ENCODE measurements at places on chromosomes 11 and 22.

GRCh38 chr11:65205602-65205967, 23.9 kb downstream of the CAPN1 start:
- DNase-seq, result no peak

DNA sequence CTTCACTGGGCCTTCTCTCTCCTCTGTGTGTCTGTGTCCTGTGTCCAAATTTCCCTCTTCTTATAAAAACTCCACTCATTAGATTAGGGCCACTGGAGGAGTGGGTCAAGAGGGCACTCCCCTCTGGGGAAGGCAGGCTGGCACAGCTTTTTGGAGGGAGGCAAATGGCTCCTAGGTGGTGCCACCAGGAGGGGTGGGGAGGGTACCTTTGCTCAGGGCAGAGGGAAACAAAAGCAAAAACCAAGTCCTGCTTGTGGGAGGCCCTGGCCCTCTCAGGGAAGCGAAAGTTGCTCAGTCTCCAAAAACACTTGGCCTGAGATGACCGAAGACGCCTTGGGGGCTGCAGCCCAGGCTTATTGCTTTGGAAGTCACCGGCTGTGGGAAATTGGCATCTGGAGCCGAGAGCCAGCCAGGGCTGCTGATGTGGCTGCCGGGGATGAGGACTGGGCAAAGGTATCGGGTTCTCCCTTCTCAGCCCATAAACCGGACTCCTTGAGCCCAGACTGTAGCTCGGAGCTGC, 48.2 kb upstream of the ANO1 start:
- no peak for DNase-seq

- no peak for DNase-seq
Observed at GRCh38 chr22:43948836-43949406, 6.3 kb upstream of the SAMM50 start.

DNA sequence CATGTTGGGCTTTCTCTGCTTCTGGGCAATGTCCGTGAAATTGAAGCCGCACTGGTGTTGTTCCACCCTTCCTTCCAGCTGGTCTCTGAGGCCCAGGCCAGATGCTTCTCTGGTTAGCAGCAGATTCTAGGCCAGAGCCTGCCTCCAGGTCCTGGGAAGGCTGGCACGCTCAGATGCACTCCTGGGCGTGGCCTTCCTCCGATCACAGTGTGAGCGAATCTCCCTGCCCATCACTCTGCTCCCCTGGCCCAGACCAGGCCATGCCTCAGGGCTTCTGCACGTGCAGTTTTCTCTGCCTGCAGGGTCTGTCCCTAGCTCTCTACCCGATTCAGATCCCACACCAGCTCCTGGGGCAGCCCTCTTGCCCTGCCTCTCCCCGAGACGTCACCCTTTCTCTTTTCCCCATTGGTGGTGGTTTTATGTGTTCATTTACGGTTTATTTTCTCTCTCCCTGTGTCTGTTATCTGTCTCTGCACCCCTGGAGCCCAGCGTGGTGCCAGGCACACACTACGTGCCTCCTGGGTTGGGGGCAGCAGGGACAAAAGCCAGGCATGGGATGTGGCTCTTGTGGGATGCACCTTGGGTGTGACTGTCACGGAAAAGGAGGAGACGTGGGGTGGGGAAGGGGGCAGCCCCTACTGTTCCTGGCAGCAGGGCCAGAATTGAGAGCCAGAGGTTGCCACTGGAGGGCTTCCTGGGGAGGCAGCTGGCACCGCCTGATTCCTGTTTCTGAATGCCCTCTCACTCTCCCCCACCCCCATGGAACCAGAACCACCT, 66.0 kb downstream of the KCNQ1 start:
- DNase-seq, result no peak

DNA sequence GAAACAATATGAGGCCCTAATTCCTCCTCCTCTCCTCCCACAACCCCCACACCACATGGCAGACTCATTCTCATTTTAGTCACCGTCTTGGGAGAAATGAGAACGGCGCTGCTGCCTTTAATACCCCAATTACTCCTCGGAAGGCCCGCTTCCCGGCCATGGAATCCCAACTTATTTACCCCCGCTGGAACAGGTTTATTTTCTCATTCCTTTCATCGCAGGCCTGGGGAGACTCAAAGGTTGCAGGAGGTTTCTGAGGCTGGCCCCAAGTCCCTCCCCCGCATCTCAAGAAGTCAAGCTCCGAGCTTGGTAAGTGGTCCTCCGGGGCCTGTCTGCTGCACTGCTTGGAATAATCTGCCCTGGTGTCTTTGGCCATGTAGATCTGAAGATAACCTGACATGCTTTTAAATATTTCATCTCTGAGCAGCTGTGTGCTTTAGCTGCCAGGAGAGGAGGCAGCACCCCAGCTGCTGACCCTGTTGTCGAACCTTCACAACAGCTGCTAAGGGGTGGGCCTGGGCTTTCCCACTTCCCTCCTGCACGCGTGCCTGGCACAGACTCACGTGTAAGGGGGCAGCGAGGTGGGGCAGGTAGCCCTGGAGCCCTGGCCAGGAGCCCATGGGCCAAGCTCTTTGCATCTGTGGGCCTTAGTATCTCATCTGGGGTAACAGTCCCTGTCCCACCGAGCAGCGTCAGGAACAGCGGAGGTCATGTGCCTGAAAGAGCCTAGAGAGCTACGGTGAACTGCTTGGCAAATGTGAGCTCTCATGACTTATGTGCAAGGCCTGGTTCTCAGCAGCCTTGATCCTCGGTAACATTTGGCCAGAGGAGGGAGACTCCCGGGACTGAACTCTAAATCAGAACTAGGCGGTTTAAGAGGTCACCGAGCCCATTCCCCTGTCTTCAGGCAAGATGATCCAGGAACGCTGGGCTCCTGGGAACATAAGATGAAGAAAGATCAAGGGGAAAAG, 164.6 kb downstream of the ST3GAL4 start:
- no peak for DNase-seq

DNA sequence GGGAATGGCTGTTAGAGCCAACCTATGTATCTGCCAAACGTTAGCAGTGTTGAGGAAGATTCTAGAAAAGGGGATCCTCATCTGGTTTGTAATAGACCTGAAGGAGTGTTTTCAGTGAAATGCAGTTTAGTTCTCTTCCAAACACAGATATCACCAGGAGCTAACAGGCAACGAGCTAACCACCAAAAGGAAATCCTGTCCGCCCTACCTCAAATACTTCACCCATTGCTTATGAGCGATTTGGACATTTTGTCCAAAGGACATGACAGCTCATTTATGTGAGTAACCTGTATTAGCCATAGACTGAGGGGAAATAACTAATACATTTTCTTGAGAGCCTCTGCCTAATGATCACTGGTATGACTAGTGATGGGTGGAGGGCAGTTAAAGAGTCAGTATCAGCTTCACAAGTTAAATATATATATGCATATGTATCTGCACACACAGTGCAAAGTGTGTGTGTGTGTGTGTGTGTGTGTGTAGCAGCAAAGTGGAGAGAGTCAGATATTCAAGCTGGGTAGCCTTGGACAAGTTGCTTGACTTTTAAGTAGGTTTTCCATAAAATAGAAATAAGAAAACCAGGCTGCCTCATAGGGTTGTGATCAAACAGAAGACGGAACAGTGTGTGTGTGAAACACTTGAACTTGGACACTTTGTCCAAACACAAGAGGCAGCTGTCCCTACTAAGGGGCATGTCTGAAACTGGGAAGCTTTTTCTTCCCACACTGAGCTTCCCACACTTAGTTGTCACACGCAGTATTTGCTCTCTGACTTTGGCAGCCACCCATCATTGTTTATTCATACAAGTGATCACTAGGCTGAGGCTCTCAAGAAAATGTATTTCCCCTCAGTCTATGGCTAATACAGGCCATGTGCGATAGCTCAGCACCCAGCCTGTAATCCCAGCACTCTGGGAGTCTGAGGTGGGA, 940 bp upstream of the C11orf91 start:
- DNase-seq, result peak; percentile 76

GRCh38 chr11:82959987-82960778, 58.6 kb downstream of the DDIAS start:
- DNase-seq, result no peak

GRCh38 chr22:31488988-31489617, 539 bp downstream of the EIF4ENIF1 start:
- no peak for DNase-seq

DNA sequence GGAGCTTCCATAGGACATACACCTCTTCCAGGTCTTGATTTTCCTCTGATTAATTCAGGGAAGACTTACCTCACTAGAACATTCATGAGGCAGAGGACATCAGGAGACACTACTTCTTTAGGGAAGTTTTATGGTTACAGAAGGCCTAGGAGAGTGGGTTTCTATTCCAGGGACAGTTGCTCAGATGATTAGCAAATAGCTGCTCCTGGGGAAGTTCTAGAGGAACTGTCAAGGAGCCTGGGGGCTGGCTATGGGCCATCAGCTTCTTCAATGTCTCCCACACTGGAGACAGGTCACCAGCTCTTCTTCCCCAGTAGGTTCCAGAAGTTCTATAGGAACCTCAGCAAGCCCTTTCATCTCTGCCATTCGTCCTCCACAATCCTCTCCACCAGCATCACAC, 11.5 kb upstream of the OR10A5 start:
- no peak for DNase-seq

DNA sequence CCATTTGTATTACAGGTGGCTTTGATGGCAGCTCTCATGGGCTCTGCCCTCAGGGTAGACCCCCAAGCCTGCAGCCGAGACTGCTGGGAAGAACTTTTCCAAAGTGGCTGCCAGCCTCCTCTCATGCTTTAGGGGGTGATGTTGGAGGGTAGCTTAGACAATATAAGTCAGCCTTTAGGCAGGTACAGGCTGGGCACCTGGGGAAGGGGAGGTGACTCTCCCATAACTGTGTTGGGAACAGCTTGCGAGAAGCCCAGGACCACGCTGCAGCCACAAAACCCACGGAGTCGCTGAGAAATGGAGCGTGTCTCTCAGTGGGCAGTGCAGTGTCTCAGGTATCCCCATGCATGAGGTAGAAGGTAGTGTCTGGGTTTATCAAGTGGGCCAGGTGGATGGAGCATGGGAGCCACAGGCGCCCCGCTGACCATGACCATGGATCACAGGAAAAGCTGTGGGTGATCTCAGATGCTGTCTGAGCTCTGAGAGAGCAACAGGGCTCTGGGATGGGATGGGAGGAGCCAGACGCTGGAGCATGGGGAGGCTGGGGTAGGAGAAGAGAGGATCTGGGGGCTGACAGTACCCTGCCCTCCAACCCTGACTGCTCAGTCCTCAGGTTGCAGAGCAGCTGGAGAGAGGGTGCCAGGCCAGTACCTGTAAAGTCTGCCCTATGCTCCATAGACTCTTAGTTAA, 115.2 kb downstream of the FEZ1 start:
- DNase-seq, result no peak

- DNase-seq, result peak; percentile 55
Observed at GRCh38 chr11:27429761-27430393, 42.7 kb downstream of the LGR4 start.

DNA sequence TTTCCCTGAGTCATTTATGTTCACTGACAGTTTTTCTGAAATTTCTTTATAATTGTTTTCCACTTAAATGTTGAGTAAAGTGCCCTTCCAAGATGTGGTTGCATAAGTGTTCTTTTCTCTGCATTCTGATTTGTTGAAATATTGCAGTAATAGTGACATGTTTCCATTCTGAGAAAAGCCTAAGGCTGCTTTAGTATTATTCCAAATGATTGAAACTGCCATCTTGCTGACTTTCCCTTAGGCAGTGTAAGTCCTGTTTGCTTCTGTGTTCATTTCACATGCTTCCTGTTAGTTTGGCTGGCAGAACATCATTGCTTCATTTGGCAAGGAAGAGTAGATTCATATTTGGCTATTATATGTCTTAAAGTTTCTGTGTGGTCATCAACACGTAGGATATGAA, 146.5 kb downstream of the ELP4 start:
- peak; percentile 9 for DNase-seq

DNA sequence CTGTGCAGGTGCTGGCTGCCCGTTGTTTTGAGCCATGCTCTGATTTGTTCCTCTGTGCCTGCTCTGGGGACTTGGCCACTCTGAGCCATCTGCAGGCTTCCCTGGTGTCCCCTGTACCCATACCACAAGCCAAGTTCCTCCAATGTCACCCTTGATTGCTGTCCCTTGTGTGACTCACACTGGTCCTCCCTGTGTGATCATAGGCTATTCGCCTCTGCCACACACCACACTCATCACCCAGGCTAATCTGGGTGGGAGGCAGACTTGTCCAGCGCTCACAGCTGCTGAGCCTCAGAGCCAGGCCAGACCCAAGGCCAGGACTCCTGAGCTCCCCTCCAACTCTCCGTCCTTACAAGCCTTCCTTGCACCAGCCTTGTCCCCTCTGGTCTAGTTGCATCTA, 31.7 kb downstream of the IGF2 start:
- DNase-seq, result no peak

- DNase-seq, result peak; percentile 36
Observed at GRCh38 chr11:20131788-20132666, 28.2 kb downstream of the DBX1 start.

GRCh38 chr11:62345861-62346260, 8.6 kb downstream of the ASRGL1 start:
- no peak for DNase-seq

DNA sequence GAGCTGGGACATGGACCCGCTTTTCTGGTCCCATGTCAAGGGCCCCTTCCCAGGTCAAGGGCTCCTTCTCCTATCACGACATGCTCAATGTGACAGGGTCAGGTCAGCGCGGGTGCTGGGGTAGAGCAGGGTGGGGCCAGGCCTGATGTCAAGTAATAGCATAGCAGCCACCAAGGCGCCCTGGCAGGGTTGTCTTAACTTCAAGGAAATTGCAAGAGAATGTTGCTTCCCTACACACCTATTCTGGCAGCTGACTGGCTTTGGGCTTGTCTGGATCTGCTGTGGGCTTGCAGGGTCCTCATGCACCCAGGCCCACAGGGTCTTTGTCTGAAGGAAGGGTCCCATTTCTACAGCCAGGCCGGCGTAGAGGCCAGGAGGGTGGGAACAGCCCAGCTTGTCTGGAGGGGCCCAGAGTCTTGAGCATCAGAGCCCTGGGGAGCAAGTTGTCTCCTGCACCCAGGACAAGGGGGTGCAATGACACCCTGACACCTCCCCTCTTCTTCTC, 71.4 kb downstream of the BUD13 start:
- DNase-seq, result no peak

GRCh38 chr11:121711939-121712338, 259.2 kb upstream of the SORL1-AS1 start:
- DNase-seq, result peak; percentile 39

GRCh38 chr22:21028277-21029251, 3.8 kb downstream of the SLC7A4 start:
- DNase-seq, result no peak

GRCh38 chr11:117824571-117825537, at the start of gene FXYD2:
TSS of gene FXYD2 (minus strand) at chr11:117824744. CDS start at chr11:117824678, 66 bp downstream.
- DNase-seq, result no peak

DNA sequence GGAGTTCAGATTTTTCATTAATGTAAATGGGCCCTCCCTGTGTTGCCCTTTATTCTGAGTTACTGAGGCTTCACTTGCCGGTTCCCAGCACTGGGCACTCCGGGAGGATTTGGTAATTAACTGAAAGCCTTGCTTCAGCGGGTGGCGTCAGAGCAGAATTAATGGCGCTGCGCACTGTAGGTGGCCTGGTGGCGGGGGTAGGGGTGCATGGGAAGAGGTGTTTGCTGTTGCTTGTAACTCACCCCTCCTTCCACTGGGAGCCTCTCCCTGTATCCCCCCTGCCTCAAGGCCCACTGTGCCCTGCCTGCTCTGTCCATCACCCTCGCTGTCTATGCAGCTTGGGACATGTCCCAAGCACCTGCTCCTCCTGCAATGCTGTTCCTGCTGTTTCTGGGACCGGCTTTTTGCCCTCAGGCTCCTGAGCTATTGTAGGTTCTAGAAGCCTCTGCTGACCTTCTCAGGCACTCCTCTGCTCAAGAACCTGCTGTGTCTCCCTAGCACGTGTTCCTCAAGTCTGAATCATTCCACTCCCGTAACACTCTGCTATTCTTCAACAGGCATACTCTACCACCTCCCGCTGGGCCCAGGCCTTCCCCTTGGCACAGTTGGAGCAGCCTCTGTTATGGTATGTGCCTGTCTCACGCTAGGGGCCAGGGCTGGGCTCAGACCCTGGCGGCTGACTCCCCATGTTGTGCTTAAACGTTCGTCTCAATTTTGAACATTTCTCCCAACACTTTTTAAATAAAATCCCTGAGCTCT, 24.4 kb downstream of the ARHGAP8 start:
- no peak for DNase-seq

All from astrocyte (in vitro differentiated cells and primary cell).